Mammary epithelial cell (primary cell): ENCODE measurements at places on chromosomes 4 and X. TPM values are rescaled to one million over a fixed set of nuclear protein-coding genes. Genes with fewer than 3 reads are reported as not detected.

Gene CT45A2
- not detected for total RNA-seq

Gene MAGEB2
- total RNA-seq = not detected

Gene SLITRK2
- not detected in 2 replicates for total RNA-seq

Gene CTSO
- total RNA-seq = 11.0 TPM

Gene PJA1
- total RNA-seq = 32.9 and 40.9 TPM in 2 replicates

Gene CCNB3
- total RNA-seq = 0.87 and 1.1 TPM in 2 replicates

Gene LRRC66
- total RNA-seq = 0.50 TPM

Gene ADH7
- total RNA-seq = not detected in 2 replicates

Gene RPL36A
- 288 TPM for total RNA-seq
